ENCODE measurements at places on chromosomes 2 and 18.

DNA sequence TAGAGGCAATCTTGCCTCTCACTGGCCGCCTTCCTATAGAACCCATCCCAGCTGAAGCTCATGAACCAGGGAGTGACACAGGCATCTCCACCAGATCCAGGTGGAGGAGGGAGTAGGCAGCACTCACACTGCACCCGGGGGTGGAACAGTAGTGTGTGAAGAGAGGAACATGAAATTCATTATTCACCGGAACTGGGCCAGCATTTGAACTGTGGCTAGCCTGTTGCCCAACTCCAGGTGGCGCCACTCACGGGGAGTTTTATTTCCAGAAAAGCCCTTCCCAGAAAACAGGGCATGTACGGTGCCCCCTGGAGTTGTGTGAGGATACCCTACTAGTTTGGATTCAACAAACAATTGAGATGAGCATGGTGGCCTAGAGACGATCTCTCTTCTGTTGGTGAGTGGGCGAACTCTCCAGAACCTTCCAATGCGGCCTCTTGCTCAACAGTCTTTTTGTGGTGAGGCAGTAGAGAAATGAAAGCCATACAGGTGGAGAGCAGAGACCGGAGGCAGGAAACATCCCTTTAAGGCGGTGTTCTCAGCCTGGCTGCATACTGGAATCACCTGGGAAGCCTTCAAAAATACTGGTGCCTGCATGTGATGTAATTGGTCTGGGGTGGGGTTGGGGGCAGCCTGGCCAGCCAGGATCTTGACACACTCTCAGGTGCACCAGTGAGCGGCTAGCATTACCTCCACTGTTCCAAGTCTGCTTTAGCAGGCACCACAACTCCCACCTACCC is 73.5 kb upstream of the NEDD4L start:
- DNase-seq, result no peak

GRCh38 chr2:207227062-207227748 is 61.5 kb upstream of the KLF7 start:
- DNase-seq, result peak; percentile 67

- no peak for DNase-seq
These were observed 134.9 kb upstream of the ZNF236 start for GRCh38 chr18:76687304-76687962.

- DNase-seq, result no peak
These were observed 7.5 kb downstream of the ZNF519 start for GRCh38 chr18:14124689-14125088.

GRCh38 chr18:24472591-24472990 is 12.2 kb downstream of the HRH4 start:
- DNase-seq, result no peak

- no peak for DNase-seq
These were observed 55.4 kb downstream of the LAMA1 start for GRCh38 chr18:7062236-7062635.

GRCh38 chr2:192328297-192328696 is 133.6 kb upstream of the TMEFF2 start:
- DNase-seq, result no peak

DNA sequence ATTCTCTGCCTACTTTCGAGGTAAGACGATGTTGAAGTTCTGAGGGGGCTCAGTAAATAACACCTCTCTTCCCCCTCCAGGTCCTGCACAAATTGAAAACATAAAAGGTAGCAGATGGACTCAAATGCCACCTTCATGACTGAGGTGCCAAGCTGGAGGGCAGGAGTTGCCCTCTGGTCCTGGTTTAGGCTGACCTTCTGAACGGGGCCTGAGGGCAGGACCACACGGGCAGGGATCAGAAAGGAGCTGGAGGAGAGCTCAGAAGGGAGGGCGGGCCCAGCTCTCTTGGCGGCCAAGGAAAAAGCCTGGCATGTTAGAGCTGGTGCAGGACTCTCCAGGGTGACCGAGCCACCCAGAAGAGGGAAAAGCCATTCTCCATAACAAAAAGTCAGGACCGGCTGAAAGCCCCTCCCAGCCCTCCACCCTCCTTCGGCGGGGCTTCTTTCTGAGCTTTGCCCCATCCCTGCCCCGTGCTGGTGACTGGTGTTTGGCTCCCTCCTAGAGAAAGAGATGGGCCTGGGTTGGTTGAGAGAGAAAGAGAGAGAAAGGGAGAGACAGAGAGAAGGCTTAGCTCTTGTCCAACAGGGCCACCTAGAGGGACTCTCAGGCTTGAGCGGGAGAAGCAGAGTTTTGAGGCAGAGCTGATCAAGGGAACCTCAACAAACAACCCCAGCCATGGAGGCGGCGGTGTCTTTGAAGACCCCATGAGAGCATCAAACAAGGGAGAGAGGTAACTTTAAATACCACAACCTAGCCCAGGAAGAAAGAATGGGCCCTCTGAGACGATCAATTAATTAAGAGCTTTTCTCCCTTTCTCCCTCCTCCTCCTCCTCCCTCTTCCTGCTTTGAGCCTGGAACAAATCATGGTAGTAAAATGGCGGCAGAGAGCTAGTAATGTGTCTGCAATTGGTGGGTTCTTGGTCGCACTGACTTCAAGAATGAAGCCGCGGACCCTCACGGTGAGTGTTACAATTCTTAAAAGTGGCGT is 50.8 kb downstream of the WIPF1 start:
- DNase-seq, result no peak

Measured in dorsolateral prefrontal cortex (tissue), 122 donors.